ENCODE measurements at places on chromosomes 6 and 20.

DNA sequence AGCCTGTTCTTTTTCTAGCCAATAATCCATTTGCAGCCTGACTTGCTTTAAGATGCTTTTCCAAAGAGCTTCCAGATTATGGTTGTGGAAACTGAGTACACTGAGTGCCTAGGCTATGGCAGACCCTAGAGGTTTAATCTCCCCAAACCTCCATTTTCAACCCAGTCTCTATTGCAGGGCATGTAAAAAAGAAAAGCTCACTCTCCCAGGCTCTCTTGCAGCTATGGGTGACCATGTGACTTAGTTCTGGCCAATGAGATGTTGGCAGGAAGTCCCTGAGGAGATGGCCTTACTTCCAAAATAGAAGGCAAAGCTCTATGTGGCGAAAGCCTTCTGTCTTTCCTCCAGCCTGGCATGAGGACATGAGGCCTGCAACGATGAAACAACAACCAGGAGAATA, 3.8 kb downstream of the PDRG1 start:
- no peak for DNase-seq

GRCh38 chr6:144885817-144886216, 600.7 kb downstream of the UTRN start:
- DNase-seq, result no peak

DNA sequence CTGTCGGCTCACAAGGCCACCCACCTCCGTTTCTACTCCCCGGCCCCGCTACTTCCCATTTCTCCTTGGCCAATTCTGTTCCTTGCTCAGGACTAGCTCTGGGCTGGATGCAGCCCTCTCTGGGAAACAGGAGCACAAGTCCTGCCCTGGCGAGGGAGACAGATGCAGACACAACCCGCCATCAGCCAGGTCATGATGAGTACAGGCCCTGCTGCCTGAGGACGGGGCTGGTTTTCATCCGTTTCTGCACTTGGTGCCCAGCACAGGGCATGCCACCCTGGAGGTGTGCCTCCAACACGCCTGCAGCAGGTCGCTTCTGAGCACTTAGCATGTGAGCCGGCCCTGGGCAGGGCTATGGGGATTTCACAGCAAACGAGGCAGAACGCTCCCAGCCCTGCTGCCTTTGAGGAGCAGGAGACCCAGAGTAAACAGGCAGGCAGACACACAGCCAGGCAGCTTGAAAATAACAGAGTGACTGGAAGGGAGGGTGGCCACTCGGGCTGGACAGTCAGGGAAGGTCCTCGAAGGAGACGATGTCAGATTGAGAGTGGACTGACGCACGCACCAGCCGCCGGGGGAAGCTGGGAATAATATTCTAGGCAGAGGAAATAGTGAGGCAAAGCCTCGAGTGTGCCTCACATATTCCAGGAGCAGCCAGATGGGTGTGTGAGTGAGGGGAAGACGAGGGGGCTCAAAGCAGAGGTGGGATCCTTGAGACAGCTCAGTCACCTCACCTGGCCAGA, 21.2 kb upstream of the VSTM2L start:
- DNase-seq, result no peak

GRCh38 chr6:17972074-17972952, 15.1 kb downstream of the KIF13A start:
- DNase-seq, result no peak

GRCh38 chr20:5592165-5592564, 158.0 kb upstream of the SHLD1 start:
- no peak for DNase-seq
